ENCODE measurements at places on chromosomes 11 and 22.

DNA sequence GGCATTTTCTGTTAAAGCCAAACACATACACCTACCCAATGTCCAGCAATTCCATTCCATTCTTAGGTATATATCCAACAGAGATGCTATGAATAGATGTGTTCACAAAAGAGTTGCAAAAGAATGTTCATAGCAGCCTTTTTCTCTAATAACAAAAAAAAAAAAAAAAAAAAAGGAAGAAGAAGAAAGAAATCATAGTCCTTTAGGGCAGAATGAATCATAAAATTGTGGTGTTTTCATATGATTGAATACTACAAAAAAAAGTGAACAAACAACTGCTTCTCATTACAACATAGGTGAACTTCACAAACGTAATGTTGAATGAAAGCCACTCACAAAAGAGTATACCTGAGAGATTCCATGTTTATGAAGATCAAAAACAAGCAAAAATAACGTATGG, 66.8 kb upstream of the GRK3 start:
- no peak for DNase-seq

GRCh38 chr22:26235792-26236487, 66.7 kb downstream of the SEZ6L start:
- no peak for DNase-seq

GRCh38 chr11:123238297-123238696, 43.2 kb upstream of the CLMP start:
- no peak for DNase-seq

DNA sequence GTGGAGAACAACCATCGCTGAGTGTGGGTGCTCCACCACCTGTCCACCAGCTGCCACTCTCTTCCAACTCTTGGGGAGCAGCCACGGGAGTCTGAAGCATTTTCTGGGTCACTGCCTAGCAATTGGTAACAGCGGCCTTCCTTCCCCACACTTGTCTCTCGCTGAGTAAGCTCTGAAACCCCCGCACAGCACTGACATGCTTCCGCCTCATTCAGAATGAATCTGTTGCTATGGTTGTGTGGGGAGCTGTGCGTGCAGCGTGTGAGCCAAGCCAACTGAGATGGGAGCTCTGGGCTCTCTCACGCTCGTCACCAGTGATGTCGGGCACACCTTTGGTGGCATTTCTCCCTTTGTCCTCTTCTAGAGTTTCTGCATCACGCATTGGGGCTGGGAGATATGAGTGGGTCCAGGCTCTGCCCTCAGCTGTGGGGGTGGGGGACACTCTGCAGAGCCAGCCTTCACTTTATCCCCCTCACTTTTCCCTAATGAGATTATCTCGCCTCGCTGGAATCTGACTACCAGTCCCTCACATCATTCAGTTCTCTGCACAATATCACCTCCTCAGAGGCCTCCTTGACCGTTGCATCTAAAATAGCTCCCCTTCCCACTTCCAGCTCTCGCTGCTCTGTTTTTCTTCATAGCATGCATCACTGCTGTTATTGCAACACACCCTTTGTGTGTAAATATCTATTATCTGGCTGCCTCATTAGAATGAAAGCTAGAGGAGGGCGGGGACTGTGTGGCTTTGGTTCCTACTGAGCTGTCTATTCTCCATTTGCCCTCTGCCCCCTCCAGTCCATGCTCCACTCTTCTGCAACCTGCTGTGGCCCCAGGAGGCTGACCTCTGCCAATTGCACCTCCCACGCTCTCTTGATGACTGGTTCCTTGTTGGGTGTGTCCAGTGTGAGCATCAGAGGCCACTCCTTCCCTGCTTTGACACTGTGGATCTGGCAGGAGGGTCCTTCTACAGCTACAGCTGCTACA, 569.9 kb upstream of the CADM1 start:
- DNase-seq: no peak

DNA sequence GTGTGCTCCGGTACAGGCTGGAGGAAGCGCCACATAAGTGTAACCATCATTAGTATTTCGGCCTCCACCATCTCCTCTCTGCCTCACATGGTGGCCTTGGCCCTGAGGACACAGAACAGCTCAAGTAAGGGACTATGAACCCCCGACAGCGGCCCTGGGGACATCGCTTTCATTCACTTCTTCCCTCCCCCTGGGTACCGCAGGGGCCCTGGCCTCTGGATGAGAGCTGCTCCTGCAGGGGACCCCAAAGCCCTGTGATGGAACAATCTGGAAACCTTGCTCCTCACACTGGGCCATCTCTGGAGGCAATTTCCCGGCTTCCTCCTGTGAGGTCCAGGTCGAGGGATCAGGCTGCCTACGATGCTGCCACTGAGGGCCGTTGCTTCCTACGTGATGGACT, 565.5 kb downstream of the BRD1 start:
- DNase-seq: no peak

- DNase-seq: no peak
Observed at GRCh38 chr11:3950996-3951660, 95.7 kb downstream of the STIM1 start.

DNA sequence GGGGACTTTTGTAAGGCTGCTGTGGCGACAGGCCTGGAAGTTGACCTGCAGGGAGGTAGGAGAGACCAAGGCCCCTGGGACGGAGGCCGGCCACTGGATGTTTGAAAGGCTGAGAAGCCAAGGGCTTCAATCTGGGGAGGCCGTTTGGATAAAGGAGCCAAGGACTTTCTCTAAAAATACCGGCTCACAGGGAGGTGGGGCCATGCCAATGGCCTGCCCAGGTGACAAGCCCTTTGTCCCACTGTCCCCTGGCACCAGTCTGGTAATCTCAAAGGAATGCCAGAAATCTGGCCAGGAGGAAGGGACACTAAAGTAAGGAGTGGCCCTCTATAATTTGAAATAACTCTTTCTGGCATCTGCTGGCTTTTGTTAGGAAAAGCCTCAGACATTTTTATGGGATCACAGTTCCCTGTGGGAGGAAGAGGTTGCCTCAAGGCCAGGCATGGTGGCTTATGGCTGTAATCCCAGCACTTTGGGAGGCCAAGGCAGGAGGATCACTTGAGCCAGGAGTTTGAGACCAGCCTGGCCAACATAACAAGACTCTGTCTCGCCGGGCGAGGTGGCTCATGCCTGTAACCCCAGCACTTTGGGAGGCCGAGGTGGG, 1.9 kb upstream of the CHKA start:
- DNase-seq: no peak

GRCh38 chr22:37145180-37146050, 4.3 kb downstream of the IL2RB start:
- DNase-seq: no peak

DNA sequence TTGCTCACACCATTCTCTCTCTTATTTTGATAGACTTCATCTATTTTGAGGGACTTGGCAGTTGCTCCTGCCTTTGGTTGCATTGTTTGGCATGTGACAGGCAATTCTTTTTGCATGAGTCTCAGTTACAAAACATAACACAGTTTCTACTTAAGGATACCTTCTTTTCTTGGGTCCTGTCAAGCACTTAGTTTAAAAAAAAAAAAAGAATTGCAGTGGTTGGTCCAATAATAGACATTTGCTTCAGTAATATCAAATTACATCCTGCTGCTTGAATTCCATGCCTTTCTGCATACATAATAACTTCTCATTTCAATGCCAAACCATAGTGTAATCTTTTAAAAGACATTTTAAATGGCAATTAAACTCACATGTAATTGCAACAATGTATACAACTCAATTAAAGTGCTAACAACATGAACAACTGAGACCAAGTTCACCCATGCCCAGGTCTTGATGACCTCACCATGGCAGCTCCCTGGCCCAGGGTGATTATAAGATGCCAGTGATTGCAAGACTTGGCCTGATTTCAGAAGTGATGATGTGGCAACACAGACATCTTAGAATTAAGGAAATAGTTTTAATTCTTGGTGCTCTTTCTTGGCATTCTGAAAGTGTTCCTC, 32.2 kb upstream of the PLET1 start:
- DNase-seq: no peak

GRCh38 chr11:6608726-6609501, 3.1 kb downstream of the TAF10 start:
- DNase-seq: no peak

GRCh38 chr11:118358071-118358470, 1.3 kb upstream of the UBE4A start:
- DNase-seq: no peak
